NCI-H446 (cell line): ENCODE measurements at places on chromosomes 2 and 18.

- DNase-seq = no peak
Measured at GRCh38 chr2:10255189-10256030, 47.3 kb upstream of the HPCAL1 start.

- DNase-seq = no peak
Measured at GRCh38 chr2:184695-185094, 79.1 kb downstream of the SH3YL1 start.

- no peak for DNase-seq
Measured at GRCh38 chr2:143974262-143974661, 545.7 kb downstream of the ZEB2 start.

- DNase-seq = no peak
Measured at GRCh38 chr2:30412684-30413570, 34.1 kb upstream of the LCLAT1 start.

GRCh38 chr2:188204824-188205223 lies 86.8 kb upstream of the GULP1 start:
- DNase-seq = no peak

DNA sequence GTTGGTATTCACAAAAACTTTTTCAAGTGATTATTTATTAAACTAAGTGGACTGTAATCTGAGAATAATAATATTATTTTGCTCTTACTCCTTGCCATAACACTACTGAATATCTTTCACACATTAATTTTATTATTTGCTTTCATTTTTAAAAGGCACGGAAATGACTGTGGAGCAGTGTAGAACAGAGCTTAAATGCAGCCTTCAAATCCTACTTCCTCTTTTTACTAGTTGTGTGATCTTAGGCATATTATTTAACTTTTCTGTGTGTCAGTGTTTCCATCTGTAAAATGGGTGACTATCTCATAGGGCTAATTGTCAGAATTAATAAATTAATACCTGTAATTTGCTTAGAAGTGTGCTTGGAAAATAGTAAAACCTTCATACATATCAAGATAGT lies 55.5 kb upstream of the SLC8A1 start:
- no peak for DNase-seq

DNA sequence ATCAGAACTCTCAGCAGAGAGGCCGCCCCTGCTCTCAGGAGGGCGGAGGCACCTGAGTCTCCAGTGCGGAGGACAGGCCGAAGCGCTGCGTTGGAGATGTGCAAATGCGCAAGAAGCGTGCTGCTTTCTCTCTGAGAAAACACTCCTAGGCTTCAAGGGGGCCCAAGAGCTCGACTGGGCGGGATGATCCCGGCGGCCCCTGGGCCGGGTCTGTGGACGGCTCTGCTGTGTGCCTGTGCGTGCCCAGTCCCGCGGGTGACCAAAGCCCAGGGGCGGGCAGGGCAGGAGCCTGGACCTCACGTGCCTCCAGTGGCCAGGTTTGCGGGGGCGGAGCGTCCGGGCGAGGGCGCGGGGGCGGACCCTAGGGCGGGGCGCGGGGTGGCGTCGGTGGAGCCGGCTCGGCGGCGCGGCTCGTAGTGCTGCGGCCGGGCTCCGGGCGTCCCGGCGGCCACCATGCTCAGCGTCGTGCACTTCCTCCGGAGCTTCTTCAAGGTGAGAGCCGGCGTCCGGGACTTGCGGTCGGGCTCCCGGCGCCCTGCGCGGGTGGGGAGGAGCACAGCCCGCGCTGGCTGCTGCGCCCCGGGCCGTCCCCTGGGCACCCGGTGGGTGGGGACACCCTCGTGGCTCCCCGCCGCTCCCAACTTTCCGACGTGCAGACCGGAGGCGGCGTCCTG lies at the start of gene ARHGEF4:
Gene ARHGEF4 (plus strand): TSS at position 414 of the 674 bp plus-strand sequence. CDS start 40 bp downstream, at position 454.
- no peak for DNase-seq

DNA sequence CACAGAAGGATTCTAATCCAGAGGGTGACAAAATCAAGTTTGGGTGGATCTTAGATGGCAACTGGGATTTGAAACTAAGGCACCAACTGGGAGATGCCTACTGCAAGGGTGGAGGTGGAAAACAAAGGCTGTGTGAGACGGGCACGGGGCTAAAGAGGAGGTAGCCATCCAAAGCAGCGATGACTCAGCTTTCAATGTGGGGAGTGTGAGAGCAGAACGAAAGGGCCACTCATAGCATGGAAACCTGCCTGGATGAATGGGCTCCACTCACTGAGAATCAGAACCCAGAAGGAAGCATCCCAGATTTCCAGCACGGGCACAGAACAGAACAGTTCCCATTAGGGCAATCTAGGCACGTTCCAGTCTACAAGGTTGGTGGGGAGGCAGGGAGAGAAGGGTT lies 159.5 kb downstream of the COL4A4 start:
- DNase-seq = no peak

DNA sequence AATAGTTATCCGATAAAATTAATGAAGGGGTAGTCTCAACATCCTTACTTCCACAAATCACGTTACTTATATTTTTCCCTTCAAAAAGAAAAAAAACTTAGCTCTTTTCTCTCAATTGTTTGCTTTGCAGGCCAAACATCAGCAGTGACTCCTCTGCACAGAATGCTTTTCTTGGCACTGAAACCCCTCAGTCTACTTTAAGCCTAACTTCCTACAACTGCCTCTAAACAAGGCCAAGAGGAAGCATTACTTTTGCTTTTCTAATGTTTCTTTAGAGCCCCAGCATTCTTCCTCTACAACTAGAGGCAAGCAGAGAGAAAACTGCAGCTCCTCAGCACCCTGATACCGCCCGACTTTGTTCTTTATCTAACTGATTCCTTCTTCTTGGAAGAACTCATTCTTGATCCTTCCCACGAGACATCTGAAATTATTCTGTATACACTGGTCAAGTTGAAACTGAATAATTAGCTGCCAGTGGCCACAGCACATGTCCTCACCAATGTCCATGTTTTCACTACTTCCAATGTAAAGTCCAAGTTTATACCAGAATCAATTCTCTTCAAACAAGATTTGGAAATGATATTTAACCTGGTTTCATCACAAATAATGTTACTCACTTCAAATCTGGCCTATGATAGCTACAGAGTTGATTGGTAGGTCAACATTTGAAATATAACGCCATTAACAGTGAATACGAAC lies 55.3 kb downstream of the DTNB start:
- DNase-seq = no peak
